Dermis microvascular lymphatic vessel endothelial cell (primary cell): ENCODE measurements at places on chromosomes 4 and X. TPM values are rescaled to one million over a fixed set of nuclear protein-coding genes. Genes with fewer than 3 reads are reported as not detected.
A peak's percentile ranks its signal among the peaks of the same experiment; 100 is the strongest.

- peak; percentile 73 for DNase-seq
These were observed 83.4 kb downstream of the UCHL1 start for GRCh38 chr4:41339812-41340809.

- DNase-seq, result no peak
These were observed 2542.7 kb downstream of the PCDH7 start for GRCh38 chr4:33262824-33263223.

DNA sequence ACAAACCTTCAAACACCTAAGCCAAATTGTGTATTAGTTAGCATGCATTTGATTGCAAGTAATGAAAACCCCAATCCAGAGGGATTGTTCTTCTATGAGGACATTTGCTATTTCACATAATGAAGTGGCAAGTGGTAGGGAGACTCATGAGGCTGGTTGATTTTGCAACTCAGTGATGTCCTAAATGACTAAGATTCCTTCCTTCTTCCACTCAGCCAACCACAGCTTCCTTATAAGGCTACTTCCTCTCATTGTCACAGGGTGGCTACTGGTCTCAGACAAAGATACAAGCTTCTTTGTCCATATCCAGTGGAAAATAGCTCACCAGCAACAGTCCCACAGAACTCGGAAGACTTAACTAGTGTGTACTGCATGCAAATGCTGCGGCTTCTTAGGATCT is 5.3 kb upstream of the OTC start:
- DNase-seq, result no peak

DNA sequence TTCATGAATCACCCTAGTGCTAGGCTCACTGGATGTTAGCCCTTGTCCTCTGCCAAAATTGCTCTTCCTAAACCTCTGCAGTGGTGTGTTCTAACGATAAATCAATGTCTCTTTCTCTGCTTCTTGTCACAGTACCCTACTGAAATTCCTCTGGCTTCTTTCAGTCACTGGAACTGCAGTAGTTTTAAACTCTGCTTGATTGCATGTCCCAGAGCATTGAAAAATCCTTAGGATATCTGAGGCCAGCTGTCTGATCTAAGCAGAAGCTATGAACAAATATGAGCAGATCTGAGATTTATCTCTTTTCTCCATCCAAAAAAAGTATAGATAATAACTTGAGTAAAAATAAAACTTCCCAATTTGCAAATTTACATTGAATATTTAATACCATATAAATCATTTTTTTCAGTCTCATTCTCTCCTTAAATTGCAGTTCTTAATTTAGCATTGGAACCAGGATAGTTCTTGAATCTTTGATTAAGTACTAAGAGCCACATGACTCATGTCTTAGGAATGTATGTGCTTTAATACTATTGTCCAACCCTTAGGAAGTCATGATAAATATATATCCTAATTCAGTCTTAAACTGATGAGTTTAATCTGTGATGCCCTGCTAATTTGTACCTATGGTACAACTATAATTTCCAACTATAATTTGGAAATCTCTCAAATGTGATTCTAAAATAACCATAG is 169.7 kb downstream of the PDHA2 start:
- no peak for DNase-seq

DNA sequence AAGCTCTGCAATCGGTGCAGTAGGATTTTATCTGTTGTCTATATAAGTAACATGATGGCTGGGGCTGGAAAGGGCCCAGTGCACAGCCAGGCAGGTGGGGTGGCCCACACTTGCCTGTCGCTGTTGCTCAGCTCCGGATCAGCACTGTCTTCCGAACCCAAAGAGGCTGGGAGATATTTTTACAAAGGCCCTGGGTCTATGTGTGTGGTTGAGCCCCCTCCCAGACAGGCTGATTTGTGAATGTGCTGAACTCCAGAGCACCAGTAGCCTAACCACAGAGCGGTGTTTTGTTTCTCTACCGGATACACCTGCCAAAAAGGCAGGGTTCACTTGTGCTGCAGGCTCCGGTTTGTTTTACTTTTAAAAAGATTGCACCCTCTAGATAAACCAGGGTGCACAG is 33.5 kb upstream of the CHRNA9 start:
- no peak for DNase-seq

The CEP135 gene
- 5.8 and 6.2 TPM in 2 replicates for total RNA-seq

GRCh38 chr4:75015627-75016026 is 82.7 kb downstream of the PARM1 start:
- no peak for DNase-seq

The KLF3 gene
- 15.8 and 24.8 TPM in 2 replicates for total RNA-seq

DNA sequence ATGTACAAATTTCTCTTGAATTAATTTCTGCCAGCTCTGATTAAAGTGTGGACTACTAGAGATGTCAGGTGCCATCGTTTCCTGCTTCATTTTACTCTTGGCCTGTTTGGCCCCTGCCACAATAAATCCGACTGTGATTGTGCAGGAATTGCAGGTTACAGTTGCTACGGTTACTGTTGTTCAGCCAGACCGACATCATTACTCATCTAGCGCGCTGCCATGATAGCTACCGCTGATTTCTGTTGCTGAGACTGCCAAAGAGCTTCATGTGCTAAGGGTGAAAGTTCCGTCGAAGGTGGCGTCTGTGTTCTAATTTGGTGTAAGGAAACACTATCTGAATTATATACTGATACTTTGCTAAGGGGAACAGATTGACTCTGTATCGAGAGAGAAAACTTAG is 22.1 kb downstream of the SLIT2 start:
- DNase-seq, result no peak

The PALLD gene
- total RNA-seq, result 15.3 and 23.4 TPM in 2 replicates

- DNase-seq, result peak; percentile 35
These were observed 5.9 kb upstream of the GRPEL1 start for GRCh38 chr4:7073526-7074390.

GRCh38 chr4:159021597-159022385 is 81.1 kb upstream of the RAPGEF2 start:
- no peak for DNase-seq

GRCh38 chrX:10628906-10629305 is 8.5 kb upstream of the MID1 start:
- DNase-seq, result no peak

- no peak for DNase-seq
These were observed 9.5 kb upstream of the SMIM14 start for GRCh38 chr4:39648213-39648612.

The XAGE1A gene
- not detected in 2 replicates for total RNA-seq

DNA sequence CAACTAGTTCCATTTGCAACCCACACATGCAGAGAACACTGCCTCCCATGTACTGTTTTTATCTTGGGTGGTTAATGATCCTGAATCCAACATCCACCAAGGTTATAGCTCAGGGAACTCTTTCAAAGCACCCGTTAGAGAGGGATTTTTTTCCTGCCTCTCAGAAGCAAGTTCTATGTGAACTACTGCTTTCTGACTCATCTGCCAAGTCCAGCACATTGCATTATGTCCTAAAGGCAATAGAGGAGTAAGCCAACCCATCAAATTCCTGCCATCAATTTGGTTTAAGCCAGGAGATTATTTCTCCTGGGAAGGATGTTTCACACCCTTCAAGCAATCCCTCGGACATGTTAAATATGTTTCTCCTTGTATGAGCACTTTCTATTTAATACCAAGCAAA is 334.5 kb downstream of the GASK1B start:
- no peak for DNase-seq

GRCh38 chrX:47596256-47596655 is 14.0 kb downstream of the TIMP1 start:
- DNase-seq, result no peak

- no peak for DNase-seq
These were observed 161.2 kb upstream of the FRG1 start for GRCh38 chr4:189779281-189779980.

DNA sequence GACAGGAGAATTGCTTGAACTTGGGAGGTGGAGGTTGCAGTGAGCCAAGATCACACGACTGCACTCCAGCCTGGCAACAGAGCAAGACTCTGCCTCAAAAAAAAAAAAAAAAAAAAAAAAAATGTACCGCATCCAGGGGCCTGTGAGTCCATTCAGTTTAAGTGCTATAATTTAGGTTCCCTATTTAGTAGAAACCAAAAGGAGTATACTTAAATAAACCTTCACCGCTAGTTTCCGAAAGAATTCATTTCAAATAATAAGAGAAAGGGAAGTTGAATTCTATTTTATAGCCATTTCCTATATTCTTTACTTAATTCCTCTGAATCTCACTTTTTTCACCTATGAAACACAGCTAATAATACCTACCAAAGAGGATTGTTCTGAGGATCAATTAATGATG is 20.8 kb upstream of the LRBA start:
- no peak for DNase-seq

DNA sequence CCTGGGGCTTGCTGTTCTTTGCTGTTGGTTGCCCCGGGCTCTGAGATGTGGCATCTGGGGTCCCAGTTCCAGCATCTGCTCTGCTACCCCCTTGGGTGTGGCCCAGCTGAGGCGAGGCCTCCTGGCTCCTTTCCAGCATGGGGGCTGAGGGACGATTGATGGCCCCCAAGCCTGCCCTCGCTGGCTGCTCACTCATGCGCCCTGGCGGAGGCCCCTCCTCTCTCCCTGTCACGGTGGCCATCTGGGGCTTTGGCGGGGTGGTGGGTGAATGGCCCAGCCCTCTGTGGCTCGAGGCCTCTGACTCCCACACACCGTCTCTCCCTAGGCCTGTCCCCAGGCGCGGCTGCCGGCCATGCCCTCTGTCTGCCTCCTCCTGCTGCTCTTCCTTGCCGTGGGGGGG is 1.8 kb downstream of the PLXNA3 start:
- DNase-seq, result no peak

The ZNF185 gene
- total RNA-seq, result 6.5 and 8.5 TPM in 2 replicates
